ENCODE measurements at places on chromosomes 11 and 22.

GRCh38 chr11:112398798-112399478 is 138.3 kb upstream of the PLET1 start:
- no peak for DNase-seq

GRCh38 chr11:1942558-1943260 is 4.4 kb upstream of the MRPL23 start:
- no peak for DNase-seq

- no peak for DNase-seq
Observed at GRCh38 chr11:117054382-117054781, 43.8 kb downstream of the SIK3 start.

DNA sequence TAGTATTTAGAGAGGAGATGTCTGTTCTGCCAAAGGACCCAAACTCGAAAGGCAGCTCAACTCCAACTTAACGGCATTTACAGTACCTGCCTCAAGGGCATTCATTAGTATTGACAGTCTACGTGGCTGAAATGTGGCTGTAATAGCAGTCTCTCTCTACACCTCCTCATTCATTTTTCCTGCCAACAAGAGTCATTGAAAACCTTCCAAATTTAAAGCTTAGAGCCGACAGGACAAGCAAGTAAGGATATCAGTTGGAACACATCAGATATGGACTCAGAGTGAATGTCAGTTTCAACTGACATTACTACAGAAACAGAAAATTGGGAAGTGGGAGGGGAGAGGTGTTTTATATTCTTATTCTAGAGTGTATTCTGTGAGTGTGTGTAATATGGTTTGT is 253.1 kb downstream of the CADM1 start:
- no peak for DNase-seq

- DNase-seq = no peak
Observed at GRCh38 chr11:44733877-44734276, 7.1 kb downstream of the TSPAN18 start.

DNA sequence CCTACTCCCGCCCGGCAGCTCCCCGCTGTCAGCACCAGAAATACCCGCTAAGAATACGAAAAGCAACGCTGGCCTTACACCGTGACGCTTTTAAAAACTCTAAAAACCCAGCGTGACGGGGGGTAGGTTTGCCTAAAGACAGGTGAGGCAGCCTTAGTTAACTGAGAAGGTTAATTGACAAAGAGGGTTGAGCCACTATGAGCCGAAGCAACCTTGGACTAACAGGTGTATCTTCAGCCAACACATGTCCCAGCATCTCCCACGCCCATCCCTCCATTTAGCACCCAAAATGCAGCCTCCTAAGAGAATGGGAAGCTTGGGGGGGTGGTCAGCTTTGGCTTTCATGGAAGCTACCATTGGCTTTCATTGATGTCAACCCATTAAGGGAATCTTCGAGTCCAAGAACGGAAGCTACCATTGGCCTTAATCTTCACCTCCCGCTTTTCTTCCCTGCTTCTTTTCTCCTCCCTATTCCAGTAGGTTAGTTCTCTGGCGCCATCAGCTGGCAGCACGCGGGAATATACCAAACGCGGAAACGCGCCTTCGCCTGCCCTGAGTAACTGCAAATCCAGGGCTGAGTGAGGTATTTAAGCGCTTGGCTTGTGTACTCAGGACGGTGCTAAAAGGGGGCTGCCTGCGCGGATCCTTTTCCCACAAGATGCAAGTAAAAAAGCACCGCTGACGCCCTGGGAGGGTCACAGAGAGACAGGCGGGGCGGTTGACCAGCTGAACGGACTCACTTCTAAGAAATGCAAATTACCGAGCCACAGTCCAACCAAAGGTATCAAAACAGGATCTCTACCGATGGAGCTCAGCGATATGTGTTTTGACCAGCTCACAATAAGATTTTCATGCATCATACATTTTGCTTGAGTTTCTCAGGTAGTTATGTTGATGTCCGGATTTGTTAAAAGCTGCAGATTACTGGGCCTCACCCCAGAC is 38.5 kb upstream of the GLYATL1 start:
- no peak for DNase-seq

DNA sequence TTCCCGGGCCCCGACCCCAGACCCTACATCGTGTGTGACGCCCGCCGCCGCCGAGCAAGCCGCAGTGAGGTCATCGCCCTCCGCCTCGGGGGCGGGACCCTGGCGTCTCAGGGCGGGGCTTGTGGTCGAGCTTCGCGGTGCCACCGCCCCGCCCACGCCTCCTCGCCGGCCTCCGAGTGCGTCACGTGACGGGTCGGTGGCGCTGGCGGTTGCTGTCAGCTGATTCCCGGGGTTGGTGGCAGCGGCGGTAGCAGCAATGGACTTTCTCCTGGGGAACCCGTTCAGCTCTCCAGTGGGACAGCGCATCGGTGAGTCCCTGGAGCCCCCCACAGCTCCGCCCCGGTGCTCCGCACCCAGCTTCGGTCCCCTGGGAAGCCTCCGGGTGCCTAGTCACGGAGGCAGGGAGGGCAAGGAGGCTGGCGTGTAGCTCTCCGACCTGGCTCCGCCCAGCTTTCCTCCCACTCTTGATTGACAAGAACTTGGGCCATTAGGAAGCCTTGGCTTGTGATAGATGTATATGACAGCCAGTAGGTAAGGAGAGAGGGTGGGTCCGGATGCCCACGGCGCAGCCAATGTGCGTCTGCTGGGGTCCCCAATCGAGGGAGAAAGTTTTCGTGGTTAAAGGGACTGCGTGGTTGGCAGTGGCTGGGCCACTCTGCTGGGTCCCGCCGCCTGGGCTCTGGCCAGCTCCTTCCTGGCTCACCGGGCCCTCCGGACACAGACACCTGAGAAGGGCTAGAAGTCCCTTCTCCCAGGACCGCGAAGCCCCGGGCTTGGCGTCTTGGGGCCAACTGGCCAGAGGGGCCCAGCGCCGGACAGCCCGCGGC is at the start of gene TOM1:
TOM1 (plus strand) TSS at position 222 of the 827 bp plus-strand sequence; CDS start at position 257, 35 bp downstream.
- peak; percentile 92 for DNase-seq

DNA sequence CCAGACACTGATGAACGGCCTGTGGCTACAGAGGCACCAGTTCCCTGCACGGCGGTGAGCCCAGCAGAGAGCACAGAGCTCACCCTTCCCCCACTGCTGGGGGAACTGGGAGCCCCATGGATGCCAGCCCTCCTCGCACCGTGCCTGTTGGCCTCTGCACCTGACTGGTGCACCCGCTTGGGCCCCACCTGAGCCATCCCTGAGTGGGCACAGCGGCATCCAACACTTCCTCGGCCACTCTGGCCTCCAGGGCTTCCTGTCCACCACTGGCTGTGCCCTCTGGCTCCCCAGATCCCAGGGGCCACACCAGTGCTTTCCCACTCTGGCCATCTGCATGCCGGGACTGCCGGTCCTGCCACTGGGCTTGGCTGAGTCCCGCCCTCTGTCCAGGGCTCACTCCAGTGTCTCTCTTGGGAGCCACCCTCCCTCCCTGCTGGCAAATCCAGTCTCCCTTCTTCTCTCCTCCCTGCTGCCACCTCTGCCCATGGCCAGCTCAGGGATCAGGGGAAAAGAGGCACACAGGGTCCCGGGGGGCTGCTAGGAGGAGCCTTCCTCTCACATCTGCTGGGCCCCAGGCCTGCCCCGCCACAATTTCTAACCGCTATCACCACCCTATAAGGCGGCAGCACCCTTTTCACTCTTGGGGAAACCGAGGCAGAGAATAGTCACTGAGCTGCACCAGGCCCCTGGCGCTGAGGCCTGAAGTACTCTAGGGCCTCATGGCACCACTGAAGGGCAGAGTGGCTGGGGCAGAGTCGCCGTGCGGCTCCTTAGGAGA is 33.0 kb downstream of the GNB1L start:
- no peak for DNase-seq

All from activated naive CD8-positive, alpha-beta T cell treated with anti-CD3 and anti-CD28 coated beads, Interleukin-2, amount 50 U/mL, for 16 hours (primary cell).